Dorsolateral prefrontal cortex (tissue), 122 donors: ENCODE measurements at places on chromosomes 6 and 20. TPM values are rescaled to one million over a fixed set of nuclear protein-coding genes. Genes with fewer than 3 reads are reported as not detected.

The KIAA0408 gene
- total RNA-seq = 40.9 TPM

The IER3 gene
- total RNA-seq = 18.1 TPM

The MED20 gene
- total RNA-seq = 15.8 TPM

The SIRPB1 gene
- total RNA-seq = 57.5 TPM

The PLCB4 gene
- total RNA-seq = 20.9 TPM

The OOEP gene
- not detected for total RNA-seq

The NOTCH4 gene
- 20.6 TPM for total RNA-seq

The GGTLC1 gene
- total RNA-seq = not detected

The CCM2L gene
- total RNA-seq = 4.0 TPM

The NUDT3 gene
- total RNA-seq = 133 TPM

The LAMP5 gene
- 38.8 TPM for total RNA-seq

The ANGPT4 gene
- total RNA-seq = 0.25 TPM

The KIFC1 gene
- total RNA-seq = 1.00 TPM

The HNF4A gene
- 0.41 TPM for total RNA-seq

The HLA-DRB5 gene
- 9.3 TPM for total RNA-seq
